ENCODE measurements at places on chromosomes 6 and 20. TPM values are rescaled to one million over a fixed set of nuclear protein-coding genes. Genes with fewer than 3 reads are reported as not detected.

Gene DDX43
- 0.56 TPM for total RNA-seq

Gene SLA2
- total RNA-seq, result 0.12 TPM

DNA sequence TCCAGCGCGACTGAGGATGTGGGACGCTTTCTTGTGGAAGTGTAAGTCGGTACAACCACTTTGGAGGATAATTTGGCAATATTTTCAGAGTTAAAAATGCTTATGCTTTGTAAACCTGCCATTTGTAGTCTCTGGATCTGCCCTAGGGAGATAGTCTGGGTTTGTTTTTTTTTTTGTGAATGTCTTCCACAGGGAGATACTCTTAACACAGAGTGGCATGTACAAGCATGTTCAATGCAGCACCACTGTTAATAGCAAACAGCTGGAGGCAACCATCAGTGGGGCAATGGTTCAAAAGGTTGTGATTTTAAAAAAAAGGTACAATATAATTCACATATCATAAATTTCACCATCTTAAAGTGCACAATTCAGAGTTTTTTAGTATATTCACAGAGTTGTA, 22.4 kb downstream of the SLC9A8 start:
- ATAC-seq, result peak; percentile 63

DNA sequence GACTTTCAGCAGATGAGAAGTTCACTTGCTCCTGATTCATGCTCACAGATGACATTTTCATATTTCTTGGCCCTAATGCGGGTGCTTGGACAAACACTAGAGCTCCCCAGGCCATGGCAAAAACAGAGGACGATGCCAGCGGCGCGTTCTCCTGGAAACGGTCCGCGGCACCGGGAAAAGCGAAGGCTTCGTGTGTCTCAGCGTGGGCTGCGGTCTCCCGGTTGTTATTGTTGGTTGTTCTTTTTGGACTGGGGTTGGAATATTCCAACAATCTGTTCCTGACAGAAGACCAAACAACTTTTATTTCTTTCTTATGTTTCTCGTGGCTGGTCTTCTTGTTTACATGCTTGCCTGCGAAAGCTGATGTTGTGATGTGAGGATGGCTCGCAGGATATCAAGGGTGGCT, 46.8 kb upstream of the NEDD9 start:
- ATAC-seq, result no peak

GRCh38 chr6:44202972-44203750, 13.6 kb upstream of the MYMX start:
- ATAC-seq, result no peak
